AG09319 (cell line): ENCODE measurements at places on chromosomes 12 and 14.

- no peak for DNase-seq
Observed at GRCh38 chr14:35959835-35960234, 133.7 kb downstream of the BRMS1L start.

GRCh38 chr12:52032446-52032803, 18.8 kb upstream of the NR4A1 start:
- no peak for DNase-seq

DNA sequence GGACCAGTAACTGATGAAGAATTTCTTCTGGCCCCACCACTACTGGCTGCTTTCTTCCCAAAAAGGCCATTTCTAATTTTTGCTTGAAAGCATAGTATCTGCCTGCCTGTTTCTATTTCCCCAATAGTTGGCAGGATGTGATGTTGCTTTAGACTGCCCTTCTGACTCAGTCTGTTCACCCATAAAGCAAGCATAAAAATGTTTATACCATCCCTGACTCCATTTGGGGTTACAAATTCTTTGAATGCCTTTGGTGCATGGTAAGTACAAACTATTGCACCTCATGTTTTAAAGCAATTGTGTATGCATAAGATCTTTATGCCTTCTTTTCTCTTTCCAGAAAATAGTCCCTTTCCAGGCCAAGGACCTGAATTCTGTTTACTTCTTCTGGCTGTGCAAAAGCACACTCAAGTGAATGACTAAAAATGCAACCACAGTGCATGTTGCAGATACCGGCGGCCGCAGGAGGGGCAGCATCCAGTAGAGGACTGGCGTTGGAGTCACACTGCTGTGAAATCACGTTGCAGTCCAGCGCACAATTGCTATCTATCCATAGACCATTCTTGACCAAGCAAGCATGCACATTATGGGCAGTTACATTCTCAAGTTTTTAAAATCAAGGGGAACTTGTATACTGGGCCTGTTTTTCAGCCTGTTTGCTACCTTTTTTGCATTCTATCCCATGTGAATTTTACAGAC, 82.4 kb downstream of the SLC5A8 start:
- no peak for DNase-seq

DNA sequence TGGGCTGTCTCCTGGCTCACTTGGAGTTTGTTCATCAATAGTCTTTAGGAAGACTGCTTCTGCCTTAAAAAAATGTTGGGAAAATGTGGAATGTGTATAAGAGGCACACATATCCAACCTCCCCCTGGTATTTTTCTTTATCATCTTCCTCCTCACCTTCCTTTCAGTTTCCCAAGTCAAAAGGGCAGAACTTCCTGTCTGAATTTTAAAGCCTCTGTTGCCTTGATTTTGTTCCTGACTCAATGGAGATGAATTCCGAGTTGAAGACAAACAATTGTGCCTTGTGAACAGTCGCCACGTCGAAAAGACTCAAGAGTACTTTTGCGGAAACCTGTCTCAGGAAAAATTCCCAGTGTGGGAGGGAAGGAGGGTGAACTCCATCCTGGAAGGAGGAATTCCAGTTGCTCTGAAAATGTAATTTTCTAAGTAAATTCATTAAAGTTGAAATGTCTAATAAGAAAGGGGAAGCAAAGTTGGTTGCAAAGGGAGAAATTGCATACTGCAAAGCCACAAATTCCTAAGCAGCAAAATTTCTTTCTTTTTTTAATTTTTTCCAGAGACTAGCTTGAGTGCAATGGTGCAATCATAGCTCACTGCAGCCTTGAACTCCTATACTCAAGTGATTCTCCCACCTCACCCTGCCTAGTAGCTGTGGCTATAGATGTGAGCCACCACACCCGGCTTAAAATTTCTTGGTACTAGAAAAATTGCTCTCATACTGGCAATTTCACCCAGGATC, 50.2 kb upstream of the ELK3 start:
- DNase-seq: no peak

GRCh38 chr12:41552588-41552987, 364.5 kb downstream of the PDZRN4 start:
- no peak for DNase-seq

- DNase-seq: no peak
Observed at GRCh38 chr14:63555572-63555971, 12.4 kb upstream of the PPP2R5E start.

- DNase-seq: no peak
Observed at GRCh38 chr14:86787717-86788116, 1205.3 kb downstream of the GALC start.
